ENCODE measurements at places on chromosomes 13 and 19.
A peak's percentile ranks its signal among the peaks of the same experiment; 100 is the strongest.

DNA sequence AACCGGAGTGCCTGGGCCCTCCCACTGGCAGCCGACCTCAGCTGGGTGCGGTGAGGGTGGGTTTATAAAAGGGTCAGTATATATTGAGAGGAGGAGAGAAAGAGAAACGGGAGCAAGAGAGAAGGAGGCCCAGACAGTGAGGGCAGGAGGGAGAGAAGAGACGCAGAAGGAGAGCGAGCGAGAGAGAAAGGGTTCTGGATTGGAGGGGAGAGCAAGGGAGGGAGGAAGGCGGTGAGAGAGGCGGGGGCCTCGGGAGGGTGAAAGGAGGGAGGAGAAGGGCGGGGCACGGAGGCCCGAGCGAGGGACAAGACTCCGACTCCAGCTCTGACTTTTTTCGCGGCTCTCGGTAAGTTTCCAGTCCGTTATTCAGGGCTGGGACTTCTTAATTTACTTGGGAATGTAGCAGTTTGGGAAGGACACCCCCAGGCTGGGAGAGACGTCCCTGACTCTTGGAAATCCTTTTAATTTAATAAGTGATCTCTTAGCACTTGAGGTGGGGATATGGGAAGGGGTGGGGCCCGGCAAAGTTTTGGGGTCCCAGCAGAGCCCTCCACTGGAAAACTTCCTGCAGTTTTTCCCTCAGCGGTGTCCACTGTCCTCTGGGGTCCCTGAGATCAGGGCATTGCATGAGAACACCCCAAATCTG lies at the start of gene EMP3:
Gene EMP3 (plus strand): TSS at position 288 of the 646 bp plus-strand sequence. CDS start 1,293 bp downstream, outside the sequence.
- peak; percentile 91 for DNase-seq

GRCh38 chr13:27288392-27288791 lies 17.8 kb downstream of the RASL11A start:
- DNase-seq = no peak

DNA sequence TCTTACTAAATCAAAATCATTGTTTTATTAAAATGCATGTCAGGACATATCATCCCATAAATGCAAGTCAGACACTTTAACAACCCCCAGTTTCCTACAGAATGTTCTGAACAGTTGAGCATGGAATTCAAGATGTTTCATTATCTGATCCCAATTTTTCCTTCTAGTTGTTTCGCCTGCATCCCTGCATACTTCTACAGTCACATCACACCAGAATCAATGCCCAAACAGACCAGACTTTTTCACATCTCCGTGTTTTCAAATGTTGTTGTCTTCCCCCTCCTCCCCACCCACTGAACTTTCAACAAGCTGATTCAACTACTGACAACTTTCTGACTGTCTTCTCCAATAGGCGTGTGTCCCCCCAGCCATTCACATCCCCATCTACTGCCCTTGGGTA lies 48.6 kb downstream of the LHFPL6 start:
- no peak for DNase-seq

DNA sequence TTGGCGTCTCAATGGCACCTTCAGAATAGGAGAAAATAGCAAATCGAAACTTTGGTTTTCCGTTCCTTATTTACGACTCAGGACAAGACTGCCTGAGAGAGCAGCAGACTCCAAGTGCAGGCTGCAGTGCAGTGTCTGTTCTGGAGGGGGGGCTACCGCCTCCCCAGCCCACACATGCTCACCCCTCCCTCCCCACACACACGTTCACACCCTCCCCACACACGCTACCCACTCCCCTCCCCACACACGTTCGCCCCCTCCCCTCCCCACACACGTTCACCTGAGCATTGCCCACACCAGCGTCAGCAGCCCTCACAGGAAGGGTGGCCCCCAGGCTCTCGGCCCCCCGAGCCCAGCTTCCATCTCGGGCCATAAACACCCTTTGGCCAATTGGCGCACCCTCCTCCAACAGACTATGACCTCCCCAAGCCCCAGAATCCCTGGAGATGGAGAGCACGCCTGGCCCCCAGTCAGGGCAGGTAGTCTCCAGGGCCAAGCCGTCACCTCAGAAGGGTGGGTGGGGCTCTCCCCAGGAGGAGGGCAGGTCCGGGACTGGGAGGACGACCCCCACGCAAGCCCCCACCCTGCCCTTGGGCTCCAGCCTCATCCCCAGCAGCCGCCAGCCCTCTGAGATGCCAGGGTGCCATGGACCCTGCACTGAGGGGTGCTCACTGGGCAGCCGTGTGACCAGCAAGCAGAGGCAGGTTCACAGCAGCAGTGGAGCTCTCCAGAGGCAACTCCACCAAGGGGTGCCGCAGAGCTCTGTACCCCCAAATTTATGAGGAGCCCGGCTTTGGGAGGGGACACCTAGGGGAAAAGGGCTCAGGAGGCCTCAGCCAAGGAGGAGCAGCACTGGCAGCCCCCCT lies 27.5 kb downstream of the RASA3 start:
- no peak for DNase-seq

GRCh38 chr13:100673713-100674571 lies 653 bp downstream of the TMTC4 start:
- DNase-seq = peak; percentile 60

DNA sequence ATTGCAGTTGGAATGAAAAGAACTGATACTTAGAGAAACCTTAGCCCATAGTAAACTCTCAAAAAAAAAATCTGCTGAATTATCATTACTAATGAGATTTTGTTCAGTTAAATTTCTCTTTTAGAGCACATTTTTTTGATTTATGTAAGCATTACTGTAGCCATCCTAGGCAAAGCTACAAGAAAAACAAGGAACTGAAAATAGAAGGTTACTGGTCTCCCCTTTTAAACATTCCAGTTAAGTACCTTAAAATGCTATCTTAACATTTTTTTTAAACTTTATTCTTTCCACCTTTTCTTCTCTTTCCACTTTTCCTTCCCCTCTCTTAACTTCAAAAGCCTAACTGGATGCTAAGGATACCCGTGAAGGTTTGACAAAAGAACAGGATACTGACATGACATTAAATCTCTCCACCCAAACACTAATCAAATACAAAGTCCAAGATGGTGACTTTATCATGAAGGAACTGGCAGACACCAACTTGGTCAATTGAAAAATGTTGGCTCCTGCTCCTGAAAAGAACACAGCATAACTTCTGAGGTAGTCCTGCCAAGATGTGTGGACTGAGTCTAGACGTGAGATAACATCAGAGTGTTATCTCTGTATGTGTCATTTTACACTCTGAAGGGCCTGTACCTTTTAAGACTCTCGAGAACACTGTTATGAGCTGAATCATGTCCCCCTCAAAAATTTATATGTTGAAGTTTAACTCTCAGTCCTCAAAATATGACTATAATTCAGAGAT lies 29.5 kb upstream of the SACS start:
- DNase-seq = no peak

GRCh38 chr19:41860419-41861115 lies 512 bp downstream of the RPS19 start:
- peak; percentile 76 for DNase-seq

All from erythroblast (primary cell).